Cortex of kidney (tissue), 1 donor: ENCODE measurements at places on chromosomes 1 and 21.

GRCh38 chr1:96340686-96341085 is 380.9 kb upstream of the PTBP2 start:
- DNase-seq, result no peak

DNA sequence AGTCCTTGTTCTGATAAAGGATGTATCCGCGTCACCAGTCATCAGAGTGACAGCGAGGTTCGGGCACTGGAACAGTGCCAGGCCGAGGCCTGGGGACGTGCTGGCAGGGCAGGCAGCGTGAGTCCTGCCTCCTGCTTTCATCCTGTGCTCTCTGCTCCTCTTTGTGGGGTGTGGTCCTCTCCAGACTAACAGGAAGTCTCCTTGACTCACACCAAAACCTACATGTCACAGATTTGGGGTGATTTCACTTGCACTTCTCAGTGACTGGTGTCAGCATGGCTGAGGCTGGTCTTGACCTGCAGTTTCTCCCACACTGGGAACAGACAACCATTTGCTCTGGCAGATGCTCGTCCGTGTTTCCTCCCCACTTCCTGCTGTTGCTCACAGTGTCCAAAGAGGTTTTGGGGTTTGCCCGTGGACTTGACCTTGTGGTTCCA is 8.8 kb upstream of the NLRP3 start:
- DNase-seq, result no peak

GRCh38 chr1:83857103-83857502 is 141.8 kb downstream of the TTLL7 start:
- no peak for DNase-seq

- DNase-seq, result no peak
Observed at GRCh38 chr1:173113015-173113741, 62.4 kb upstream of the TNFSF18 start.

DNA sequence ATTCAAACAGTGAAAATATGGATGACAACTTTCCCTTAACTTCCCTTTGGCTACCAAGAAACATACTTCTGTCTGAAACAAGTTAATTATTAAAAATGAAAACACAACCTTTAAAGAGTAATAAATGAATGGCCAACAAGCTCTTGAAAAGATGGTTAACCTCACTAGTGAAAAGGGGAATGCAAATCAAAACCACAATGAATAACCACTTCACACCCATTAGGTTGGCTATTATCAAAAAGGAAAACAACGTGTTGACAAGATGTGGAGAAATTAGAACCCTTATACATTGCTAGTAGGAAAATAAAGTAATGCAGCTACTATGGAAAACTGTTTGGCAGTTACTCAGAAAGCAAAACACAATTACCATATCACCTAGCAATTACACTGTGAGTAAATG is 14.1 kb downstream of the COP1 start:
- no peak for DNase-seq

GRCh38 chr1:40607921-40608320 is 57.6 kb downstream of the RIMS3 start:
- no peak for DNase-seq

GRCh38 chr21:34941162-34941561 is 107.9 kb downstream of the RUNX1 start:
- DNase-seq, result no peak

DNA sequence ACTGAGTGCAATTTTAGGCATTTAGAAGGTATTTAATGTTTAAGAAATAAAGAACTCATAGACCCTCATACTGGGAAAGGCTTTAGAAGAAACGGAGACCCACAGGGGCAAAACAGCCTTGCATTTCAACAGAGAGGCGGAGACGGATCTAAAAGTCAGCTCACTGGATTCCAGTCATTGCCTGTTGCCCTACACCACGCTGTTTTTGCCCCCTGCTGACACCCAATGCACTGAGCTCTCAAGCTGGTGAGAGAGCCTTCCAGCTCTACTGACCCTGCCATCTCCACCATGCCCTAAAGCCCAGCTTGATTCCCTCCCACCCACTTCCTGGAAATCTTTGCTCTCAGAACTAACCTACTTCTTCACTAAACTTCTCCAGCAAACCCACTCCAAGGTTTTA is 7.2 kb upstream of the TRAF3IP3 start:
- no peak for DNase-seq

GRCh38 chr1:54270543-54270942 is 70.6 kb downstream of the MRPL37 start:
- no peak for DNase-seq

GRCh38 chr1:37391211-37392011 is 83.0 kb upstream of the ZC3H12A start:
- DNase-seq, result no peak
